ENCODE measurements at places on chromosomes 16 and 17. TPM values are rescaled to one million over a fixed set of nuclear protein-coding genes. Genes with fewer than 3 reads are reported as not detected.
A peak's percentile ranks its signal among the peaks of the same experiment; 100 is the strongest.

Gene TP53TG3E
- not detected for total RNA-seq

Gene KCNH4
- not detected for total RNA-seq

Gene C16orf92
- not detected for total RNA-seq

Gene CDRT15
- not detected for total RNA-seq

GRCh38 chr16:67657751-67658518, 2.1 kb downstream of the ACD start:
- DNase-seq, result no peak

GRCh38 chr16:10951026-10951425, 6.7 kb downstream of the CLEC16A start:
- no peak for DNase-seq

DNA sequence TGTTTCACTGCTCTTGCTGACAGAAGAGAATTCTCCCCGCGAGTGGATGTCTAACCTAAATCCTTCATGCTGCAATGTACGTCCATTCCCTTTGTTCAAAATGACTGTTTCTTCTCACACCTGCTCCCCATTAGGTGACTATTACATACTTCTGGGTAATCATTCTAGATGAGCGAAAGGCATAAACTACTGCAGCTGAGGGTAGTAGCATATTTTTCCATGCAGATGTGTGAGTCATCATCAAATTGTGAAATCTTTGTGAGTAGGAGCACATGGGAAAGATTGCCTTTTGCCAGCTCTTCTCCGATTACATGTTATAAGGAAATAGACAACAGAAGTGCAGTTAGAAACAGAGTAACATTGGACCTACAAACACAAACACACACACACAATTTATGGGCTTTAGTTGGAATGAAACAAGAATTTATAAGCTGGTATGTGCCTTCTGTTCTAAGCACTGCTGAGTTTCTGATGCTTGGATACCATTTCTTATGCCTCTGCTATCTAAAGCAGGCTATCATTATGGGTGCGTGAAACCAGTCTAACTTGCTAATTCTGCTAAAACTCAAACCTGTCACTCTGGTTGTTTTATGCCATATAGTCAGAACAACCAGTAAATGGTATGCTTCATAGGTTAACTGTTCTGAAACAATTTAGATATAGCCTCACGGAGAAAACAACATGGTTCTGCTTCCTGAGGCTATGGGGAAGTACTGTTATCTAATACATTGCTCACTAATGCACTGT, 346.9 kb upstream of the PSMD7 start:
- no peak for DNase-seq

DNA sequence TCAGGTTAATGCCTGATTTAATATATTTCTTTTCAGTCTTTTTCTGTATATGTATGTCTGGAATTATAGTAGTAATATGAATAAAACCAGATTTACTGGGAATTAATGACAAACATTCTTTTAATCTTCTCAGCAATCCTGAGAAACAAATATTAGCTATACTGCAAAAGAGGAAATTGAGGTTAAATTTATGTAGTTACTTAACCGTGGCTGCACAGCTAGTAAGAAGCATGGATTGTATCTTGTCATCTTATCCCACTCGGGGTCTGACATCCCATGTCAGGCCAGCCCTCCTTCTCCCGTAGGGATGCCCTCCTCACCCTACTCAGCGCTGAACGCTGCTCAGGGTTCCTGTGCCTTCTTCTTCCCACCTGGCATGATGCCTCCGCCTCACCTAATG, 143.0 kb downstream of the FTO start:
- no peak for DNase-seq

- peak; percentile 82 for DNase-seq
Measured at GRCh38 chr17:27530764-27531391, 74.6 kb downstream of the KSR1 start.
